ENCODE measurements at places on chromosomes 3 and 15.

- no peak for DNase-seq
Observed at GRCh38 chr3:49899815-49900214, 3.9 kb downstream of the MST1R start.

- no peak for DNase-seq
Observed at GRCh38 chr3:136350557-136350956, 100.4 kb downstream of the PCCB start.

DNA sequence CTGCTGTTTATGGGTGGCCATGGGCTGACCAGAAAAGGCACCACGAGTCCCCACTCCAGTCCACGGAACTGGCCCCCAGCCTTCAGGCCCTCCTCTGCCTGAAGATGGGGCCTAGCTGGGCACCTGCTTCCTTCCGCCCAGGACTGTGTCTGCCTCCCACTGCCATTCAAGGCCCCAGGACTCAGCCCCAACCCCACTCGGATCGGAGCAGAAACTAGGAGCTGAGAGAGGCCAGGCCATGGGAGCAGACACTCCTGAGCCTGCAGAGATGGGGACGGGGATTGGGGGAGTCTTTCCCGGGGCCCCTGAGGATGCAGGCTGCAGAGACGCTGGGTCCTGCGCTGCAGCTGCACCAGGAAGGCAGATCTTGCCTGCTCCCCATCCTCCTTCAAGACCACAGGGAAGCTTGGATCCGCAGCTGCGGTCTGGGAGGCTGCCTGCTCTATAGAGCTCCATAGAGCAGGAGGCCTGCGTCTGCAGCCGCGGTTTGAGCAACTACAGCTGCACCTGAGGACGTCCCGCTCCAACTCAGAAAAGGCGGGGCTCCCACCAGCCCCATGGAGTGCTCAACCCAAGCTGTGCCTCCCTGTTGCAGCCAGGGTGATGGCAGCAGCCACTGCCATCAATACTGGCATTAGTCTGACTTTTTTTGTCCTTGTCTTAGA is 383.9 kb upstream of the TMCO5A start:
- DNase-seq: no peak

GRCh38 chr3:148464246-148464645 is 233.5 kb upstream of the AGTR1 start:
- DNase-seq: no peak

All from activated CD8-positive, alpha-beta memory T cell treated with anti-CD3 and anti-CD28 coated beads for 1 hour (primary cell).